ENCODE measurements at places on chromosomes 4 and X.
A peak's percentile ranks its signal among the peaks of the same experiment; 100 is the strongest.

- no peak for DNase-seq
Measured at GRCh38 chrX:1610166-1610565, 4.7 kb upstream of the ASMT start.

DNA sequence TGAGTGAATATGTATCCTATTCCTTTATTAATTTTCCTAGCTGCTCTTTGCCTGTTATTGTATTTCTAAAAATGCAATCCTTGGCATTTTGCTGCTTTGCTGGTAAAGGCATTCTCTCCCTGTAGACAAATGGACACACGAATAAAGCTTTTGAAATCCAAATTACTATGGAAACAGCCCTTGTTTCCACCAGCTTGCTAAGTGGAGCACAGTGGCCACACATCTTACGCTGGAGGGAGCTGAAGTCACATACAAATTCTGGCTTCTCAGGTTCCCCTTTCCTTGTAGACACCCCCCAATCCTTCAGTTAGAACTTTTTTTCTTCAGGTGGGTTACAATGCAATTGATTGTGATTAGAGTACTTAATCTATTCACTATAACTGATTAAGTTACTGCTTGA is 66.2 kb downstream of the AGA start:
- no peak for DNase-seq

DNA sequence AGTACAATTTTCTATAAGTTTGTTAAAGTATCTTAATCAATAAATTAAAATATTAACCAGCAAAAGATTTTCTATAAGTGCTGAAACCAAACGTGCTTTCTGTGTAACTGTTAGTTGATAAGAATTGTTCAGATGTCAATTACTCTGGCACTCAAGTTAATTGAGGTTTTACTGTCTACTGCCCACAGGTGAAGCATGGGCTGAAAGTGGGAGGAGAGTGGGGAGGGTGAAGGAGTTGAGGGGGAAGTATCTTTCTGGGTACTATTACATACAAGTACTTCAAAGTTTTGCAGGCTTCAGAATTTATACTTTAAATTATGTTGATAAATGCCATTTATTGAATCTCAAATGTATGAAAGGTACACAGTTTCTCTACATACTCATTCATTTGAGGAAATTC is 19.1 kb upstream of the CXCL3 start:
- no peak for DNase-seq

- DNase-seq: no peak
Measured at GRCh38 chr4:41160012-41160789, 54.1 kb downstream of the APBB2 start.

GRCh38 chr4:74821541-74821940 is 27.2 kb upstream of the BTC start:
- no peak for DNase-seq

DNA sequence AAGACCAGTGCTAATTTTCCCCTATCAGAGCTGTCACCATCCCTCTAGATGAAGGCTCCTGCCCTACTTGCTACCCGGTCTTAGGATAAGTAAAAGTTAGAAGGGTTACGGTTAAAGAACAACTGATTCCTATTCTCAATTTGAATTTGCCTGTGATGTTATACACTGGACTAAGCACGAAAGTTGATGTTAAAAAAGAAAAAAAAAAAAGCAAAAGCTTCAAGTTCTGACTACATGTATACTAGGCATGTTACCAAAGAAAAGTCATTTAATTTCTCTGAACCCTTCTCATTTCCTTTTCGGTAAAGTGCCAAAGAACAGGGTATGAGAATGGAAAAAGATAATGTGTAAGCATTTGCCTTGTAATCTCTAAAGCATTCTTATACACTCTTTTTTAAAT is 1.4 kb upstream of the PPID start:
- DNase-seq: no peak

- no peak for DNase-seq
Measured at GRCh38 chr4:113740857-113741379, 20.6 kb downstream of the CAMK2D start.

DNA sequence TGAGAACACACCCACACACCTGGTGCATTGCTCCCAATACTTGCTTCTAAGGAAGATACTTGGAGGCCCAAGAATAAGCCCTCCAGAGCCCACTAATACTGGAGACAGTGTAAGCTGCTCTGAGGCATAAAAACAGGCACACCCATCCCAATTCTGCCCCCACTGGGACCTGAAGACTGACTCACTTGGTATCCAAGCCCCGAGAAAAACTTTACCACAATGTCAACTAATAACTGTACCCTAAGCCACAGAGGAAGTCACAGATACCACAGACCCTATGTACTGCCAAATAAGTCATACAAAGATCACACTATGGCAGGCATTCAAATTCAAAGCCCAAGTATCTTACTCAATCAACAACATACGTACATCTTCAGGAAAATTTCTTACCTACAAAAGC is 398.2 kb upstream of the SPANXN1 start:
- no peak for DNase-seq

DNA sequence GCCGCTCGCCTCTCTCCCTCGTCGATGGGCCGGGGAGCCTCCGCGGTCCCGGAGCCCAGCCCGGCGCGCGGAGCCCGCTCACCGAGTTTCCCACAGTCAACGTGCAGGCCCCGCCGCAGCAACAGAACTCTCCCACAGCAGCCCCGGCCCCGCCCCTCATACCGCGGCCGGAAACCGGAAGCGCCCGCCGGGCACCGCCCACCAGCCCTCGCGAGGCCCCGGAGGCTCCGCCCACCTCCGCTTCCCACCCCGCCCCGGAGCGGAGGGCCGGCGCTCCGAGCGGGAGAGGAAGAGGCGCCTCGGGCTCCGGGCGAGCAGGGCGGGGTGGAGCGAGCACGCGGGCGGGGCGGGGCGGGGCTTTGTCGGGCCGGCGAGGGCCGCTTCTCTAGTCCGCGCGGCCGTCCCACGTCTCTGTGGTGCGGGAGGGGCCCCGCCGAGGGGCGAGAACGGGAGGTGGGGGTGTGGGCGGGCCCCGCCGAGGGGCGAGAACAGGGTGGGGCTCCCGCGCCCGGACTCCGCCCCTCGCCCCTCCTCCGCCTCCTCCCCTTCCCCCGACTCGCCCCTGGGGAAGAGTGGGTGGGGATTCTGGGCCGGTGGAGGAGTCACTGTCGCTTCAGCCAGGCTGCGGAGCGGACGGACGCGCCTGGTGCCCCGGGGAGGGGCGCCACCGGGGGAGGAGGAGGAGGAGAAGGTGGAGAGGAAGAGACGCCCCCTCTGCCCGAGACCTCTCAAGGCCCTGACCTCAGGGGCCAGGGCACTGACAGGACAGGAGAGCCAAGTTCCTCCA is at the start of the genes ABCD1 and BCAP31:
Gene ABCD1 (plus strand): TSS at position 605 of the 787 bp plus-strand sequence. CDS start 411 bp downstream, outside the sequence.
Gene BCAP31 (minus strand): TSS at position 136 of the 787 bp plus-strand sequence. CDS start 1,143 bp downstream, outside the sequence.
- peak; percentile 79 for DNase-seq

DNA sequence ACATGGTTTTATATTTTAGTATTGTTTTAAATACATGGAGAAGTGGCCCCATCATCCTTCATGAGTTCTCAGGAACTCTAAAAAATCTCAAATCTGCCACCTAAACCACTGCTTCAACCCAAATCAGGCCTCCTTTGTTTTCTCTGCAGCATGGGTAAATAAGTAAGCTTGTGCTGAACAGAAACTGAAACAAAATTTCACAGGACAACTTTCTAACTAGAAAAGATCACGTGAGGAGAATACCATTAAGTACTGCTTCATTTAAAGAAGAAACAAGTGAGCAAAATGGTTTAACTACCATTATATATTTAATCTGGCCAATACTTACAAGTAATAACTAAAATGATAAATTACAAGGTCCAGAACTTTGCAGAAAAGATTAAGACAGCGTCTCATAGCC is 2.5 kb downstream of the ARAP2 start:
- no peak for DNase-seq

- no peak for DNase-seq
Measured at GRCh38 chrX:51747671-51748070, 4.4 kb downstream of the GSPT2 start.

DNA sequence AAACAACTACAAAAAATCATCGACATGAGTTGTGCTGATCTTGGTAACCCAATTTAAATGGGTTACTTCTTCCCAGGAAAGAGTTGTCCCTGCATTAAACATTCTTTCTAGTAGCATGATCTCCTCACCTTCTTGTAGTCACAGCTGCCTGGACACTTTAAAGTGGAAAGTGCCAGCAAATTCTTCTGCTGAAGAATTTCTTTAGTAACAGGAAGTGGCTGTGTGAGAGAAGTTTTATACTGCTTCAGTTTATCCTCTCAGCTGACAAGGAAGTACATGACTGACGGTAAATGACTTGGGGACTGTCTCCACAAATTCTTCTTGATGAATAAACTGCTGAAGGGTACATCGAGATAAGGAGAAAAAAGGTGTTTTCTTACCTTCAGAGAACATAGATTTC is 18.2 kb upstream of the TNIP3 start:
- no peak for DNase-seq

GRCh38 chrX:108344216-108344615 is 94.0 kb downstream of the COL4A6 start:
- no peak for DNase-seq

Data from DMS 273 treated with DMSO at 0.1 percent for 48 hours (cell line).